ENCODE measurements at places on chromosomes 2 and 18. TPM values are rescaled to one million over a fixed set of nuclear protein-coding genes. Genes with fewer than 3 reads are reported as not detected.

GRCh38 chr2:54048117-54048785, 67.2 kb upstream of the ACYP2 start:
- H3K27me3 ChIP-seq, result no peaks in the 10 kb centered on the region
- peaks cover 11% of the 10 kb centered on the region for H3K4me1 ChIP-seq
- no peak overlapping the region for H3K27ac ChIP-seq
- DNase-seq, result no peak

DNA sequence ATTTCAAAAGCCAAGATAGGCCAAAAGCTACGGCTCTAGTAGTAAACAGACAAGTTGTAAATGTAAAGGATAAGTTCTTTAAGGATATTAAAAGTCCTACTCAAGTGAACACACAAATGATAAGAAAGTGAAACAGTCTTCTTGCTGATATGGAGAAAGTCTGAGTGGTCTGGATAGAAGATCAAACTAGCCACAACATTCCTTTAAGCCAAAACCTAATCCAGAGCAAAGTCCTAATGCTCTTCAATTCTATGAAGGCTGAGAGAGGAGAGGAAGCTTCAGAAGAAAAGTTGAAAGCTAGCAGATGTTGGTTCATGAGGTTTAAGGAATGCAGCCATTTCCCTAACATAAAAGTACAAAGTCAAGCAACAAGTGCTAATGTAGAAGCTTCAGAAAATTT, 111.7 kb upstream of the ZEB2 start:
- DNase-seq, result no peak
- peaks cover 10% of the 10 kb centered on the region for H3K4me1 ChIP-seq
- H3K27me3 ChIP-seq, result no peaks in the 10 kb centered on the region
- H3K27ac ChIP-seq, result no peak overlapping the region
- H3K36me3 ChIP-seq, result no peaks in the 10 kb centered on the region

DNA sequence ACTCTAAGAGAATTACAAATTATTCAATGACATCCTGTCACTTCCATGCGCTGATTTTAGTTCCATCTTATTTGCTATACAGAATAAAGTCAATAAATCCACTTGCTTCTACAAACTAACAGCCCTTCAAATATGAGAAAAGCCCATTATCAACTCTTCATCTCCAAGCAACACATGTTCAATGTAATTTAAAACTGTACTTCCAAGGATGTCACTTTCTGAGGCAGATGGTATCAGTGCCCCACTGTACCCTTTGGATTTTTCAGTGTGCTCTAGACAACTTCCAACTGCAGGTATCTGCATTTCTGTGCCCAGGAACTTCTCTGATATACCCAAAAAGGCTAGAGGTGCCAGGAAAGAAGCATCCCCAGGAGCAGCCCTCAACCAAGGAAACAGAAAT, 87.6 kb downstream of the SMAD2 start:
- DNase-seq, result no peak
- H3K36me3 ChIP-seq, result peaks cover 31% of the 10 kb centered on the region
- no peaks in the 10 kb centered on the region for H3K27me3 ChIP-seq
- H3K4me1 ChIP-seq, result no peaks in the 10 kb centered on the region

DNA sequence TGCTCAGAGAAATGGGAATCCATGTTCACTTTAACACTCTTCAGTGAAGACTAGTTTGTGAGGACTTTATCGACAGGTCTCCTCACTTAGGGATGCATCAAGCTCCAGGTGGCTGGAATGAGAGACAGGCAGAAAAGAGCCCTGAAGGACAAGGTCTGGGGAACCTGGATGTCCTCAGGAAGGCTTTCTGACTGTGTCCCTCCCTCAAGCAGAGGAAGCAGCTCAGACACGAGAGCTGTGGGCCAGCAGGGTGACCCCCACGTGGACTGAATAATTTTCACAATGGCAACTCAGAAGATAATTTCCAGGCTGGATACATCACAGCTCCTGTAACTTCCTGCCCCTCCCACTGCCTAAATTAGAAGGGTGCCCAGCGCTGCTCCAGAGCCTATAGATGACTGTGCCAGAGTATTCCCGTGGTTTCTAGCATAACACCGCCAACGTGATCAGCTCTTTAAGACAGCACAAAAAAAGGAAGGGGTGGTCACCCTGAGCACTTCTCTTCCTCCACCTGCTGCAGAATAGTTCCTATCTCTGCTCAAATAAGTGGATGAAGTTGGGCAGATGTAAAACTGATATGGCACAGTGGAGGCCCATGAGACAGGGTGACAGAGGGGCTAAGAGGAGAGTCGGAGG, 25.7 kb upstream of the NCK2 start:
- peaks cover 8% of the 10 kb centered on the region for H3K27me3 ChIP-seq
- no peaks in the 10 kb centered on the region for H3K36me3 ChIP-seq
- no peak overlapping the region for H3K27ac ChIP-seq
- no peak overlapping the region for H3K4me3 ChIP-seq

The MOB4 gene
- polyA plus RNA-seq, result 67.1 TPM

DNA sequence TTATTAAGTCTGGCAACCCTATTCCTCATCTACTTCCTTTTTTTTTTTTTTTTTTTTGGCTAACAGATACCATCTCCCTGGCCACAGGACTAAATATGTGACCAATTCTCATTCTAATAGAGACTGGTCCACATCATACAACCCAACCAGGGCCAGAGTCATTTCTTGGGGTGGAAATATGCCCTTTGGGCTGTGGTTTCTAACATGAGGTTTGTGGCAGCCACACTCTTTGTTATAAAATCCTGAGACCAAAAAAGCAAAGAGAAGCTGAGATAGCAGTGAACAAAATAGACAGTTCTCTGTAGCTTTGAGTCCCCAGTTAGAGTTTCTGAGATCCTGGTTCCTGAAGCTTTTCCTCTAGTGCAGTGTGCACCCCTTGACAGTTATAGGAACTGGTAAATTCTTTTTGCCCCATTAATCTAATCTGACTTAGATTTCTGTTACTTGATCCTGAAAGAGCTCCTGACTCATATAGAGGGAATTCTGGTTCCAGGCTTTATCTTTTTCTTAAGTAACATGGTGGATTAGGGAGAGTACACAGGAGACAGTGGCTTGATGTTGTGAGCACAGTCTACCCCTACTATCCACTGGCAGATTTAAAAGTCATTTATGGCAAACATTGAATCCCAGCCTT, 86.8 kb downstream of the MAIP1 start:
- H3K27me3 ChIP-seq, result no peaks in the 10 kb centered on the region
- H3K27ac ChIP-seq, result peak overlapping the region; percentile 26
- H3K36me3 ChIP-seq, result no peaks in the 10 kb centered on the region

- H3K4me1 ChIP-seq, result peaks cover 13% of the 10 kb centered on the region
- H3K36me3 ChIP-seq, result no peaks in the 10 kb centered on the region
- no peak overlapping the region for H3K27ac ChIP-seq
- H3K27me3 ChIP-seq, result no peaks in the 10 kb centered on the region
- H3K4me3 ChIP-seq, result peak overlapping the region; percentile 25
- peak; percentile 40 for DNase-seq
Measured at GRCh38 chr18:60358516-60358915, 14.1 kb downstream of the MC4R start.

- peak overlapping the region; percentile 88 for H3K27ac ChIP-seq
- no peaks in the 10 kb centered on the region for H3K36me3 ChIP-seq
- DNase-seq, result peak; percentile 87
Measured at GRCh38 chr18:79680100-79680879, 687 bp downstream of the CTDP1 start.

The KCNF1 gene
- 0.10 TPM for polyA plus RNA-seq

DNA sequence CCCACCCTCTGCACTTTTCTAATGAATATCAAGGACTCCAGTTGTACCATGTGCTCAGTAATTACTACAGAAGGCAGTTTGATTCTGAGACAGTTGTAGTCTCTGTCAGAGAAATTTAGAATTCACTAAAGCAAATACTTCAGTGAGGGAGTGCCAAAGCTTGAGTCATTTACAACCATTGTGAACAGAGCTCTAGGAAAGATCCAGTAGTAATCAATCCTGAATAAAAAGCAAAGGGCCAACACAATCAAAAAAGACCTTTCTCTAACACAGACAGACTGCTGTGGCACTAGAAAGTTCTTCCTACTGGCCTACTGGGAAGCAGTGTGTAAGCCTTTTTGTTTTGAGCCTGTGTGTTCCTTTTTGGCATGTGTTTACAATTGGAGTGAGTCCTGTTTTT, 135.6 kb upstream of the UNC80 start:
- no peak overlapping the region for H3K27ac ChIP-seq
- H3K4me3 ChIP-seq, result no peak overlapping the region
- H3K27me3 ChIP-seq, result no peaks in the 10 kb centered on the region
- peaks cover 25% of the 10 kb centered on the region for H3K4me1 ChIP-seq

The SRD5A2 gene
- polyA plus RNA-seq, result not detected

DNA sequence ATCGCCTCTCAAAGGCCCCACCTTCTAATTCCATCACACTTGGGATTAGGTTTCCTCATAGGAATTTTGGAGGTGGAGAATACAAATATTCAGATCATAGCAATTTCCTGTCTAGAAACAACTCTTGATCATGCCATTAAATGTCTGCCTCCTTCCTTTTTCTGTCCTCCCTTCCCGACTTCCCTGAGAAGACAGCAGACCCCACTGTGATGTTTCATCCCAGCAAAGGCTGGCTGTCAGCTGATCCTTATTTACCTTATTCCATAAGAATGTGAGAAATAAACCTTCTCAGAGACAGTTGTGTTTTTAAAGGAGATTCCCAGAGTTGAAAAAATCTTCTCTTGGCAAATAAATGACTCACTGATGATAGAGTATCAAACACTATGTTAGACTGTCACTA, 133.9 kb downstream of the TDRD15 start:
- H3K4me1 ChIP-seq, result no peaks in the 10 kb centered on the region
- H3K4me3 ChIP-seq, result no peak overlapping the region
- no peaks in the 10 kb centered on the region for H3K27me3 ChIP-seq
- no peak overlapping the region for H3K27ac ChIP-seq
